ENCODE measurements at places on chromosomes 16 and 17.

- DNase-seq: no peak
These were observed 28.2 kb downstream of the ADAMTS18 start for GRCh38 chr16:77406680-77407079.

- no peak for DNase-seq
These were observed 4.9 kb upstream of the PGAP6 start for GRCh38 chr16:386641-387156.

- DNase-seq: peak; percentile 65
These were observed at the start of gene CPNE2 for GRCh38 chr16:57091975-57092785. Gene CPNE2, plus strand, starts transcription at chr16:57092583. Its CDS starts 18,160 bp downstream, at chr16:57110743.

- no peak for DNase-seq
These were observed 48.2 kb downstream of the SPACA3 start for GRCh38 chr17:33039874-33040273.

- DNase-seq: no peak
These were observed 58.3 kb downstream of the SPACA3 start for GRCh38 chr17:33049781-33050414.

GRCh38 chr17:47774987-47775580 lies 42.0 kb downstream of the TBX21 start:
- DNase-seq: no peak

DNA sequence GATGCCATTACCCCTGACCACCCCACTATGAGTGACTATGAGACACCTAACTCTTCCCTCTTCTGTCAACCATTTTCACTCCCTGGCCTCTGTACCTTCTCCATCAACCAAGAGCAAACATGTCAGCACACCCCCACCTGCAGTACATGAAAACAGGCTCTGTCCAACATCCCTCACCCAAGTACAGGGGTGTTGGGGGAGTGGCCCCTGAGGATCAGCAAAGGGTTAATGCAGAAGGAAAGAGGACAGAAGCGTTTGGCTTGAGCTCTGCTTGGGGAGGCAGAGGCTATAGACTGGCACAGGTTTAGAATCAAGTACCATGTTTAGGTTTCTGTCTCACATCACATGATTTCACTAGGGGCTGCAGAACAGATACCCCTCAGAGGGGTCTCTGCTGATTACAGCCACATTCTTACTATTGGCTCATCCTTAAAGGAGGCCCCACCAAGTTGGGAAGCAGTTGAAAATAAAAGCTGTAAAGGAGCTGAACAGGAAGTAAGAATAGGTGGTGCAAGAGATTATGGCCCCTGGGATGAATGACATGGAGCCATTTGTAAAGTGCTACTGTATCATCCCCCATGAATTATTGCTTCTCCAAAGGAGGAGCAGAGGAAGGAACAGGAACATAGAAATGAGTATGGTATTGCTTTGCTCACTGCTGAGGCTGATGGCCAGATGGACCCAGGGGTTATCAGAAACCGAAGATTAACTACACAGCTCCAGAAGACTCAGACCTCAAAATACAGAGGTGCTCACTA lies 2.4 kb upstream of the PSMC3IP start:
- DNase-seq: no peak

DNA sequence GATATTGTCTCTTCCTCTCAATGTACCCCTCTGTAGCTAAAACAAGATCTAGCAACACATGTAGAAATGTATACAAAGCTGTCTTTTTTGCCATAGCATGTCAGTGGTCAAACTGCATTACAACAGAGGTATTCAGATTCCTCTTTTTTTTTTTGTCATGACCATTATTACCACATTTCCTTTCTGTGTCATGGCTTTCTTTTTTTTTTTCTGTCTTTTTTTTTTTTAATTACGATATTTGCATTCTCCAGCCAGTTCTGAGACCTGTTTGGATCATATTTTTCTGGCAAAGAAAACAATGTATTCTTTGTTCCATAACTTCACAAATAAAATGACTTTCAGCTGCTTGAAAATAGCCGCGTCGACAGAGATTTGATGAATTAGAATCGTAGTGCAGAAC lies 27.4 kb upstream of the CAPNS2 start:
- DNase-seq: no peak

- DNase-seq: no peak
These were observed 392 bp downstream of the ZNF213 start for GRCh38 chr16:3135126-3135715.

GRCh38 chr17:8968503-8968902 lies 3.0 kb upstream of the PIK3R5 start:
- no peak for DNase-seq

- DNase-seq: no peak
These were observed 269.1 kb upstream of the HSBP1 start for GRCh38 chr16:83538707-83539106.

- no peak for DNase-seq
These were observed 15.3 kb downstream of the CA7 start for GRCh38 chr16:66859397-66860068.

- no peak for DNase-seq
These were observed 13.3 kb upstream of the YWHAE start for GRCh38 chr17:1413281-1413791.

DNA sequence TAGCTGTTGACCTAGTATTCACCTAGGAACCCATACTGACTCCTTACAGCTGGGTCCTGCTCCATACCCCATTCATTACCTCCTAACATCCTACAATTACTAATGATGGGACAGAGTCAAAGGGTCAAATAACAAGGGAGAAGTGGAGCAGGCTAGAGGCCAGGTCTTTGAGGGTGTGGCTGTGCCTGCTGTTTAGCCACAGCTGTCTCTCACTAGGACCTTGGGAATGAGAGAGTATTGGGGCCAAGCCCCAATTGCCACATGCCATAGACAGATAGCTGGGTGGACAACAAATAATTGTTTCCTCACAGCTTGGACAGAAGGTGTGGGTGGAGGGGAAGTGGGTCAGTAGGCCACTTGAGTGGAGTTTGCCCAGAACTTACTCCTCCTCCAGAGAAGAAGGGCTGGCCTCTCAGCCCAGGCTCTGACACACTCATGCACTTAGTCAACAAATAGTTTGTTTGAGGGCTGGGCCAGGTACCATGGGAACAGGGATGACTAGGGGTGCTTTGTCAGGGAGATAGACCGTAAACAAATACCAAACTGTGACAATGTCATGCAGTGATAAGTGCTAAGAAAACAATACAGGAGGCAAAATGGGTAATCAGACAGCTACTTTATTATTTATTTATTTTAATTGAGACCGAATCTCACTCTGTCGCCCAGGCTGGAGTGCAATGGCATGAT lies 10.2 kb upstream of the CENPT start:
- DNase-seq: no peak

- no peak for DNase-seq
These were observed 683.7 kb upstream of the SOX9 start for GRCh38 chr17:71437166-71437565.

DNA sequence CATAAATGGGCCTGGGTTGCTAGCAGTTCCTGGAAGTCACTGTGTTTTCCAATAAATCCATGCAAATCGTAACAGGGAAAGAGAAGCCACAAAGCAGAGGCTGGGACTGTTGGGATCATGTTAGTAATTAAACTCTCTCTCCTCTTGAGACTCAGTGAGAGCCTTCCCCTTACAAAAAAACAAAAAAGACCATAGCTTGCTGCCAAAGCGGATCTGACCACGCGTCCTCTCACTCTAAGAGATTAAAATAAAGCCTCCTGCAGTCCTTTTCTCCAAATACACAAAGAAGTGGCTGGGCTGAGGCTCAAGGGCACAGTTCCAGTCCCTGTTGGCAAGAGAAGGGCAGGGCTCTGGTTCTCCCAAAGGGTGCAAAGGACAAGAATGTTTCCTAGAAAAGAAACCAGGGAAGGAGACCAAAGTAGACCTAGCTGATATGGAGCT lies 38.5 kb downstream of the PIGL start:
- DNase-seq: peak; percentile 36

GRCh38 chr17:4594931-4595684 lies 10.8 kb downstream of the SMTNL2 start:
- no peak for DNase-seq

GRCh38 chr17:44976206-44976605 lies 8.1 kb upstream of the C1QL1 start:
- DNase-seq: no peak

DNA sequence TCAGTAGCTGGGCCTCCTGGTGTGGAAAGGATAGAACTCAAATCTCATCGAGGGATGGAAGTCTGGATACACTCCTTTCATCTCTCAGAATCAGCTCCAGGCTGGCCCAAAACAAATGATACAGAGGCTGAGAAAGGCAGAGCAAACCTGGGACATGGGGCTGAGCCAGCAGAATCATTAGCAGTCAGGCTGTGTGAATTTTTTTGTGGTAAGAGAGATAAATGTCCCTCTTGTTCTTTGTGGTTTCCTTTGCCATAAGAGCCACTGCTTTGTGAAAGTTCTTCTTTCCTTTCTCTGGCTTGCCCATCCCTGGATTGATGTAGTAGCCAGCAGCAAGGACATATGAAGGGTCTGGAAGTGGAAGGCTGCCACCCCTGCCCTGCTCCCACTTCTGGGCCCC lies 146.2 kb downstream of the CDH13 start:
- DNase-seq: no peak

DNA sequence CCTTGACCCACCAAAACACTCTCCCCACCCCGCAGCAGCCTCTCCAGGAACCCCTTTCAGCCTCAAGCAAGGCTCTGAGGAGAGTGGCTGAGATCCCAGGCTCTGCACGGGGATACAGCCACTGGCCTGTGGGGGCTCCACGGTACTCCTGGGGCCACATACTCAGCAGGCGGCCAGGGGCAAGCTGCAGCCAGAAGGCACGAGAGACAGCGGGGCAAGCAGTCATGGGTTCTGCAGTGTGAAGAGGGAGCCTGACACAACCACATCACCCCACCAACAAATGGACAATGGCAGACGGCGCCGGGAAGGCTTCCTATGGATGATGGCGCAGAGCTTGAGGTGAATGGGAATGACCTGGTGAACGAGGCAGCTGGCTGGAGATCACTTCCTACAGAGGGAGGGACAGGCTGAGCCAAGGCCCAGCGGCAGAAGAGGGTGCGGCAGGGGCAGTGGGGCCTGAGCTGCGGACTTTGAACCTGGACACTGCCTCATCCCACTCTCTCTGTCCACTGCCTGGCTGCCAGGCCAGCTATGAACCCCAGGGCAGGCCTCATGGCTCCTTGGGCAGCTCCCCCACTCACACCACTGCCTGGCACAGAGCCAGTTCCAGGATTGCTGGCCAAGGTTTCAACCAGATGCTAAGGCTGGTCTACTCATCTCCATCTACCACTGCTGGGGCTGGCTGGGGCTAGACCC lies 10.8 kb upstream of the BCAR1 start:
- DNase-seq: no peak

- peak; percentile 54 for DNase-seq
These were observed 108.1 kb upstream of the CDC42EP4 start for GRCh38 chr17:73419881-73420280.

GRCh38 chr17:77248216-77249114 lies 107.7 kb downstream of the SEC14L1 start:
- no peak for DNase-seq

DNA sequence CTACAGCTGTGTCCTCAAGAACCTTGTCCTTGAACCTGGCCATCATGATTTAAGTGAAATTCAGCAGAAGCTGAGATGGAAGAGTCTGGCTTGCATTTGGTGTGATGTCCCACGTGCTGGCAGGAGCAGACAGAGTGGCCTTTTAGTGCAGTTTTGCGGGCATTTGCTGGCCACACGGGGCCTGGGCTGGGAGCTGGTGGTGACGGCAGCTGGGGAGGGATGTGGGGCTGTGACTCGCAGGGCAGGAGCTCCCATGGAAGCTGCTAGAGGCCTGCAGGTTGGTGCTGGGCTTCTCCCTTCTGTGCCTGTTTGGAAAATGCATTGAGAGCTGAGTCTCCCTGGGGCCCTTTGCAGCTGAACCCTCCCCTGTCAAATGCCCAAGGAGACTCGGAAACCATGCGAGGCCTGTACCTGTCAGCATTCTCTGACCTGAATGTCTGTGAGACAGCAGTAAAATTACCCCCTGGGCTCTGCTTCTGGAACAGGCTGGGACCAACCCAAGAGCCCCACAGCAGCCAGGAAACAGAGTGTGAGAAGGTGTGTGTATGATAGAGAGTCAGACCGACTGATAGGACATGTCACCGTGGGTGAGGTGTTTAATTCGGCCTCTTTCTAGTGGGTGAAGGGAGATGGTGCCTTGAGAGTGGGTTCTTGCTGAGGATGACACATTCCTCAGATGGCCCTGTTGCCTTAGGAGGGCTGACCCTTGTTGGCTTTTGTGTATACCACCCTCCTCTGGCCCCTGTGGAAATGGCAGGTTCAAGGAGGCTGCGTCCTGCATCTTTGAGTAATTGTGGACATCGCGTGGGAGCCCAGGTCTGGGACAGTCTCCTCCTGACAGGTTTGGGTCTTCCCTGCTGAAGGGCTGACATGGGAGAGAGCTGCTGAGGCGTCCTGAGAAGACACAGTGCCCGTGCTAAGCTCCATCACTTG lies 145.5 kb downstream of the MSI2 start:
- DNase-seq: no peak

- DNase-seq: no peak
These were observed 98.7 kb upstream of the CCL2 start for GRCh38 chr17:34156401-34156740.

- DNase-seq: peak; percentile 71
These were observed 105.8 kb downstream of the NOG start for GRCh38 chr17:56699186-56699894.

GRCh38 chr16:414395-415169 lies 10.9 kb upstream of the RAB11FIP3 start:
- DNase-seq: no peak

DNA sequence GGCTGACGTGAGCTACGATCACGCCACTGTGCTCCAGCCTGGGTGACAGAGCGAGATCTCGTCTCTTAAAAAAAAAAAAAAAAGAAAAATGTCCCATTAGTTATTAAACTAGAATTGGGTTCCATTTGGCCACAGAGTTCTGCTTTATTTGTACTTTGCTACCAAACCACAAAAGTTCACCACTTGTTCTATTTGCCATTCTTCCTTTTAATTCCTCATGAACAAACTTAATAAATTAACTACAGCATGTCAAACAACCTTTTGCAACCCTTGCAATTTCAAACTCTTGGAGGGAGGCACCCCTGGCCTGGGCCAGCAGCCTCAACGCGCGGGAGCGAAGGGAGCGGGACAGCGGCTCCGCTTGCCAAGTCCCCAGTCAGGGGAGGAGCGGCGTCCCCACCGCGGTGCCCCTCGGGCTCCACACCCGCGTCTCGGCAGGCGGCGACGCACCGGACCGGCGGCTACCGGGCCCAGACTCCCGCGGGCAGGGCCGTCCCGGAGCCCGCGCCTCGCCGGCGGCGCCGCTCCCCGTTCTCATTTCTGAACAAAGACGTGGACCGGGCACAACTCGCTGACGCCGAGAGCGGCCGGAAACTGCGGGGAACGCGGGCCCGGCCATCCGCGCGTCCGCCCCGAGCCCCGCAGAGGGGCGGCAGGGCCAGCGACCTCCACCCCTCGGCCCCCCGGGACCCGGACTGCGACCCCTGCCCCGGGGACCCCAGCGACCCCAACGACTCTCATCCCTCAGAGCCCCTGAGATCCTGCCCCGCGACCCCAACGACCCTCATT lies 775 bp downstream of the CYTH1 start:
- DNase-seq: no peak

DNA sequence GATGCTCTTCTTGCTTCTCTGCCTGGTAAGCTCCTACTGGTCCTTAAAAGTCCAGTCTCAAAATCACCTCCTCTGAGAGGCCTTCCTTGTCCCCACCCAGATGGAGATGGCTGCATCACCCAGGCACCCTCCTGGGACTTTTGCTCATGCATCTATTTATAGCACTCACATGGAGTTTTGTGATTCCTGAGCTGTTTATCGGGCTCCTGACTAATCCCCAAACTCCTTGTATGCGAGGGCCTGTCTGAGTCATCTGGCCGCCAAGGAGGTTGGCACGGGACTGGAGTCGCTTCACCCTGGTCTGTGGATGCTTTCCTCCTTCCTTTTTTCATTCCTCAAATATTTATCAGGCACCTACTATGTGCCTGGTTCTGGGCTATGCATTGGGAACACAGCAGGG lies 2.3 kb upstream of the MAP2K3 start:
- no peak for DNase-seq

GRCh38 chr17:38703742-38704605 lies 1.1 kb upstream of the MLLT6 start:
- peak; percentile 93 for DNase-seq
